ENCODE measurements at places on chromosomes 4 and X. TPM values are rescaled to one million over a fixed set of nuclear protein-coding genes. Genes with fewer than 3 reads are reported as not detected.

The PCDH19 gene
- polyA plus RNA-seq: 1.4 TPM

The PYURF gene
- polyA plus RNA-seq: 107 TPM

The PPP1R3F gene
- polyA plus RNA-seq: 5.5 TPM

The TIGD2 gene
- 11.4 TPM for polyA plus RNA-seq

The MAOB gene
- 13.3 TPM for polyA plus RNA-seq

The GAB1 gene
- 93.9 TPM for polyA plus RNA-seq

Measured in left lung (tissue), 14 donors.